Amniotic stem cell (primary cell): ENCODE measurements at places on chromosomes 3 and 15.

DNA sequence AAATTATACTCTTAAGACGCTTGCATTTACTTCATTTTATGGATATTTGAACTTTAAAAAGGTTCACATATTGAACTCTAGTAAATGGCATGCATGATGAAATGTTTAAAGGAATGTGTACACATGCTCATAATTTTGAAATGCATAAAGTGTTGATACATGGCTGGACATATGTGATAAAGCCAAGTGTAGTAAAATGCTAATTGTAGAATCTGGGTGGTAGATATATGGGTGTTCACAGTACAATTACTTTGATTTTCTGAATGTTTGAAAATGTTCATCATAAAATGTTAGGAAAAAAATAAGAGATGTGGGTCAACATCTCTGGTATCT is 4.2 kb upstream of the EFHB start:
- DNase-seq: no peak

GRCh38 chr3:138359919-138360868 is 11.8 kb downstream of the MRAS start:
- no peak for DNase-seq

DNA sequence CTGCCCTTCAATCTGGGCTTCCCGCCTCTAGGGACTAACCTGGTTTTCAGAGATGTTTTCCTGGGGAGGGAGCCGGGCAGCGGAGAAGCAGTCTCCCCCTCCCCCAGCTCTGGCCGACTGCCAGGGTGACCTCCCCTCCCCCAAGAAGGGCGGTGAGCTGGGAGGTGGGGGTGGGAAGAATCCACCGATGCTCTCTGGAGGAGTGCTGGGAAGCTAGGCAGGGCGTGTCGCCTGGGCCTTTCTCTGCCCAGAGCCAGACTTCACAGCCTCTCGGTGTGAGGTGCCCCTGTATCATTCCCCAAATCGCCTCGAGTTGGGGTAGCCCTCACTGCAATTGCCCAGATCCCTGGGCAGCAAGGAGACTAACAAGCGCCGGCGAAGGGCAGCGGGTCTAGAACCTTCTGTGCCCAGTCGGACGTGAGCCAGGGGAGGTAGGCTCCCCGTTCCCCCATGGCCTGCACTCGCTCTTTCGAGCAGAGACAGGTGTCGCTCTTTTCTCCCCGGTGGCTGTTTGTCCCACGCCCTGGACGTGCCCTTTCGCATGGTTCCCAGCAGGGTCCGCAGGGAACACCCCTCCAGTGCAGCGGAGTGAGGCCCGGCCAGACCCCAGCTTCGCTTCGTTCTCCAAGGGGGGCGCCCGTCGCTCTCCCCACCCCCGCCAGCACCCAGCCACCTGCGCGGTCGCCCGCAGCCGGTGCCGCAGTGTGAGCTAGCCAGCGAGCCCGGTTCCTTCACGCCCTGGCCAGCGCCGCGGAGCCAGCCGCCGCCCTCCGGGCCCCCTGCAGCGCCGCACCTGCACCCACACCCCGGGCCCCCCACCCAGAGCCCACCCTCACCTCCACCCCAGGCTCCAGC is 1.1 kb downstream of the RAB6B start:
- no peak for DNase-seq

DNA sequence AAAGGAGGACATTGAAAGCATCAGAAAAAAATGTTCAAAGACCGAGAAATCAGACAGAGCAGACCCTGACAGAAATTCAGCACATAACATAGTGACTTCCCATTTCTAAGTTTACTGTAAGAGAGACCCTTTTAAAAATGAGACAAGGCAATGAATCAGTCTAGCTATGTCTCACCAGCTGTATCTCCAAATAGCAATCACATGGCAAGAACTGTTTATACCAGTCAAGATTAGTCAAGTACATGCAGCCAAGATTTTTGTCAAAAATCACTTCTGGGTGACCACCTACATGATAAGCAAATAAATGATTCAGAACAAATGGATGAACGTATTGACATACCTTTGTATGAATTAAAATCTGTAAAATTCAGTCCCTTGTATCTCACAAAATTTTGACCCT is 138.0 kb downstream of the DTWD1 start:
- no peak for DNase-seq

DNA sequence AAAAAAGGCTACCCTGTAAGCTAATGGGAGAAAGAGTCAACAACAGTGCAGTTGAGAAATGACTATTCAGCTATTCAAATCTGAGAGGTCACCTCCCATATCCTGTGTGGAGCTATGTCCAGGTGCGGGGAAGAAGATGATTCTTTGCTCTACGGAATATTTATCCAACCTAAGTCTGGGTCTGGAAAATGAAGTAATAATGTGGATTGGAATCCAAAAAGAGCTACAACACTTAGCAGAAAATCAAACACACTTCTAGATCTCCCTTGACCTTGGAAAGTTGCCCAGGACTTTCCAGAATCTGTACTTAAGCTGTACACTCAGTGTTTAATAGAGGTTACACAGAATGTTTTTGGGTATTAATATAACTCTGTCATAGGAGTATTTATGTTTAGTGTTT is 251.9 kb downstream of the NAALADL2 start:
- no peak for DNase-seq

DNA sequence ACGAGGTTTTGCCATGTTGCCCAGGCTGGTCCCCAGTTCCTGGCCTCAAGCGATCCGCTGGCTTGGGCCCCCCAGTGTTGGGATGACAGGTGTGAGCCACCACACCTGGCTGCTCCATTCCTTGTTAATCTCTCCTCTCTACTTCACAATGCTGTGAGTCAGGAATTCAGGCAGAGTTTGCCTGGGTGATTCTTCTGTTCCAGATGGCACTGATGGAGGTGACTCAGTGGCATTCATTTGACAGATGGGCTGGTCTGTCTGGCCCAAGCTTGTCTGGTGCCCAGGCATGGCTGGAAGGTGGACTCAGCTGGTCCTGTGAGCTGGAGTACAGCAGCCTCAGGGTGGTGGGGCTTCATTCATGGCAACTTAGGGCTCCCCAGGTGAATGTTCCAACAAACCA is 43.2 kb downstream of the SLC6A20 start:
- DNase-seq: no peak

GRCh38 chr3:116034794-116035193 is 410.5 kb downstream of the LSAMP start:
- DNase-seq: no peak

GRCh38 chr3:17518189-17519059 is 224.0 kb downstream of the TBC1D5 start:
- no peak for DNase-seq

DNA sequence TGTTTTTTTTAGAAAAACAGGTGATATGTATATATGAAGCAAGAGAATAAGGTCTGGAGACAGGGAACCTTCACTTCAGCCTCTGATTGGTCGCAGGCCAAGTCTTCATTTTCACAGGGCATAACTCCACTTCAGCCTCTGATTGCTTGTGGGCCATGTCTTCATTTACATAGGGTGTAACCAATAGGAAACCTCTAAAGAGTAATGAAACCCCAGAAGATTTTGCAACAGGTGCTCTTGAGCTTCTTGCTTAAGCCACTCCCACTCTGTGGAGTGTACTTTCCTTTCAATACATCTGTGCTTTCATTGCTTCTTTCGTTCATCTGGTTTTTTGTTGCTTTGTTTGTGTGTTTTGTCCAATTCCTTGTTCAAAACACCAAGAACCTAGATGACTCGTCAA is 22.6 kb upstream of the SCG3 start:
- no peak for DNase-seq

GRCh38 chr15:81087066-81087465 is 47.0 kb upstream of the CFAP161 start:
- DNase-seq: no peak

GRCh38 chr3:54822206-54822605 is 105.7 kb downstream of the LRTM1 start:
- DNase-seq: no peak

DNA sequence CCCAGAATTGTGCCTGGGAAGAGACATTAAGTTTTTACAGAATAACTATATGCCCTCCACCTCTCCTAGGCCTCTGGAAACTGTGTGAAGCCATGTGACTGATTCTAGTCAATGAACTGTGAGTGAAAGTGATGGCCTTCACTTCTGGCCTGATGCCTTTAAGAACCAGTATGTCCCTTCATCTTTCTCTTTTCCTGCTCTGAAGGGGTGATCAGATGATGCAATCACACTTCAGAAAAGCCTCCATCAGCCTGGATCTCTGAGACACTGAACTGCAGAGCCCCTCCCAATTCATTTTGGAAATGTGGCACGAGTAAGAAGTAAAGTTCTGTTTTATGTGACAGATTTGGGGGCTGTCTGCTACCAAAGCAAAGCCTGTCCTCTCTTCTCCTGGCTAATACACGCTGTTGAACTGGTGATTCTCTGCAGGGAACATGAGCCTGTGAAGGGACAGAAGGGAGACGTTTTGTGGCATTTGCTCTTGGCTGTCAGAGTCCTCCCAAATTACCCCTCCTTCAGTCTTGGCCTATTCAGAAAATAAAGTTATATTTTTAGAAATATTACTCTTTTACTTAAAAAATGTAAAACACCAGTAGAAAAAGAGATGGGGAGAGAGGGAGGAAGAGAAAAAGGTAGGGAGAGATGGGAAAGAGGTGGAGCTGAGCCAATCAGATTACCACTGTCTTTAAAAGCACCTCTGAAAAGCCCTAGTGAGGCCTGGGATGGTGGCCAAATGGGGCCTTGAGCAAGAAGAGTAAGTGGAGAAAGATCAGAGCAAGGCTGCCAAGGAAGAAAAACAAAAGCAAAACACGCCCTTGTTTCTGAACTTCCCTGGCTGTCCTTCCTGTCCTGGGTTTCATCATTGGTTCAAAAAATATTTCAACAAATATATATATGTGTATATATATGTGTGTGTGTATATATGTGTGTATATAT is 40.9 kb upstream of the RYK start:
- no peak for DNase-seq

DNA sequence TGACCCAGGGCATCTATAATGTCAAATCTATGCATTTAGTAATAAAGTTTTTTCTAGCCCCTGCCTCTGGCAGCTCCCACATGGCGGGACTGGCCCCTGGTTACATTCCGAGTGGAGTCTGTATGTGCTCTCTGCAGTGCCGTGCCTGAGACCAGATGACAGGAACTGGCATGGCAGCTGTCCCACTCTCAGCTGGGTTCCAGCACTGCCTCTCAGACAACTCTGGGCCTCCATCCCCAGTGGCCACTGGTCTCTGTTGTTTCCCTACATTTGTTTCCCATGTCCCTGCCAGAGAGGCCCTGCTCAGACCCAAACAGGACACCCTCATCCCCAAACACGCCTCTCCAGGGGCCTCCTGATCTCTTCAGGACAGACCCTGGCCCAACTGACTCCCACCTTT is 109.3 kb downstream of the OCA2 start:
- no peak for DNase-seq

GRCh38 chr15:97030251-97030650 is 699.8 kb downstream of the NR2F2 start:
- no peak for DNase-seq
